ENCODE measurements at places on chromosomes 5 and 9.

GRCh38 chr5:167725264-167725663 lies 566.2 kb upstream of the WWC1 start:
- no peak for DNase-seq
- H3K36me3 ChIP-seq, result no peaks in the 10 kb centered on the region
- H3K27ac ChIP-seq, result no peak overlapping the region
- H3K4me1 ChIP-seq, result no peaks in the 10 kb centered on the region
- no peaks in the 10 kb centered on the region for H3K27me3 ChIP-seq

DNA sequence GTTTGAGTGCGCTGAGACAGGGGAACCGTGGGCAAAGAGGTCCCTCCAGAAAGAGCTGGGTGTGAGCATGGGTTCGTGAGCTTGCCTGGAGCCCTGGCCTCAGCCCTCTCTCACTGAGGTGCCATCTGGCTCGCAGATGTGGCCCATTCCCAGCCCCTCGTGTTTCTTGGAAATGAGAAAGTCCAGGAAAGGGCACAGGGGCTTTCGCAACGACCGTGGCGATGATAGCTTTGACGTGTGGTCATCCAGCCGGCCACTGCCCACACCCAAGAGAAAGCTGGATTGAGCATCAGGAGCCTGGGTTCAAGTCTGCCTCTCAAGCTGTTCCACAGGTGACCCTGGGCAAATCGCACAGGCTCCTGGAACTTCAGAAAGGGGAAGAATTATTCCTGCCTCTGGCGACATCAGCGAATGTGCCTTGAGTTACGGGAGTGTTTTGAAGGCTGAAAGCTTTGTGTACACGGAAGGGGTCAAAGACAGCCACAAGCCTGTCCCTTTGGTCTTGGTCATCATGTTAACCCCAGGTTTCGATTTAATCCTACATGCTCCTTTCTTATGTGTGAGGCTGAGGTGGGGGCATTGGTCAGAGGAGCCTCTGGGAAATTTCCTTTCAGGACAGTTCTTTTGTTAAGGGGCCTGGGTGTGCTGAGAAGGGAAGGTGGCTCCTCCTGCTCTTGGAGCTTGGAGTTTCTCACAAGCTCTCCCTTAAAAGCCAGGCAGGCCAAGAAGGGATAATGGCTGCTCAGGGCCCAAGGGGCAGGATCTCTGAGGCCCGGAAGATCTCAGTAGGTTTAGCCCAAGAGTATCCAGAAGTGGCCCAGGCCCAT lies 41.7 kb upstream of the IL17B start:
- peak overlapping the region; percentile 88 for H3K27ac ChIP-seq
- peaks cover 20% of the 10 kb centered on the region for H3K36me3 ChIP-seq
- peaks cover 30% of the 10 kb centered on the region for H3K4me1 ChIP-seq
- no peaks in the 10 kb centered on the region for H3K27me3 ChIP-seq
- DNase-seq, result peak; percentile 34

GRCh38 chr9:130663258-130663976 lies 977 bp upstream of the PRDM12 start:
- no peaks in the 10 kb centered on the region for H3K36me3 ChIP-seq
- no peak overlapping the region for H3K27ac ChIP-seq
- peaks cover 100% of the 10 kb centered on the region for H3K27me3 ChIP-seq
- H3K4me1 ChIP-seq, result peaks cover 54% of the 10 kb centered on the region
- DNase-seq, result peak; percentile 28

- H3K36me3 ChIP-seq, result no peaks in the 10 kb centered on the region
- H3K4me1 ChIP-seq, result peaks cover 61% of the 10 kb centered on the region
- no peaks in the 10 kb centered on the region for H3K27me3 ChIP-seq
- peak overlapping the region; percentile 90 for H3K27ac ChIP-seq
- peak; percentile 53 for DNase-seq
Measured at GRCh38 chr9:15423231-15423985, 732 bp downstream of the SNAPC3 start.

GRCh38 chr9:136582977-136583735 lies 37.3 kb upstream of the NOTCH1 start:
- H3K4me1 ChIP-seq, result peaks cover 13% of the 10 kb centered on the region
- peaks cover 13% of the 10 kb centered on the region for H3K27me3 ChIP-seq
- H3K36me3 ChIP-seq, result no peaks in the 10 kb centered on the region
- H3K4me3 ChIP-seq, result no peak overlapping the region
- DNase-seq, result no peak
- H3K27ac ChIP-seq, result no peak overlapping the region

- no peaks in the 10 kb centered on the region for H3K36me3 ChIP-seq
- no peak for DNase-seq
- H3K27ac ChIP-seq, result peak overlapping the region; percentile 88
Measured at GRCh38 chr5:103259705-103260355, 1.3 kb downstream of the MACIR start.

DNA sequence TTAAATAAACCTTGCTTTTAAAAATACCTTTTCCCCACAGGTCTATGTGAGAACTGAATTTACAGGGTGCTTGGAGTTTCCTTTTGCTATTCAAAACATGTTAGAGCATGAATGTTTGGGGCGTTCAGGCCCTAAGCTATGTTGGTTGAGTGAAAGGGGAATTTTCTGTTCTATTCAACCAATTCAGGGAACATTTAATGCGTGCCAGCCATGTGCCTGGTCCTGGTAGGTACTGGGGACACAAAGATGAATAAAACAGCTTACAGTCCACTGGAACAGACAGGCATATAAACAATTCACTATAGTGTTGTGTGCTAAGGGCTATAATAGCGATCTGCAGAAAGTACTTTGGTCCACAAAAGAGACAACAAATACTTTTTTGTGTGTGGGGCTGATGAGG lies 108.5 kb downstream of the ZSWIM6 start:
- no peak overlapping the region for H3K27ac ChIP-seq
- no peaks in the 10 kb centered on the region for H3K36me3 ChIP-seq
- no peaks in the 10 kb centered on the region for H3K27me3 ChIP-seq
- no peak overlapping the region for H3K4me3 ChIP-seq

GRCh38 chr5:164680216-164680615 lies 1174.8 kb downstream of the MAT2B start:
- no peaks in the 10 kb centered on the region for H3K4me1 ChIP-seq
- no peak overlapping the region for H3K27ac ChIP-seq
- no peaks in the 10 kb centered on the region for H3K36me3 ChIP-seq
- DNase-seq, result no peak

DNA sequence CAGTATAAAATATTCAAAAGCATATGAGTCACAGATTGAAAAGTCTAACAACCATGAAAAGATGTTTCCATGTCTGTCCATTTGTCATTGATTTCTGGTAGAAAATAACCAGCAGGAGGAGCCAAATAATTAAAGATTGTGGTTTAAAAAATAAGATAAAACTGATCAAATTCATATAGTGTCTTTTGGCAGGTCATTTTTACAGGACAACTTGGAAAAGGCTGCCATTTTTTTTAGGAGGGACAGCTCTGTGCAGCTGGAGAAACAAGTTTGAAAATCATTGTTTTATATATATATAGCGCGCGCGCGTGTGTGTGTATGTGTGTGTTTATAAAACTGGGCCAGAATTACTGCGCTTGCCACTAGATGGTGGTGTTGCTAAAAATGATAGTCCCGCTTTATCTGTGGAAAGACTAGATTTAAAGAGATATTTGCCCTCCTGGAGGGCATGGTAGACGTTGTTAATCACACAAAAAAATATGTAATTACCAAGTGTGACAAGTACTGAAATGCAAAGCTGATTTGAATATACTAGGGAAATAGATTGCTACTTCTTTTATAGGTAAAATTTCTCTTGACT lies 1.3 kb upstream of the TRMO start:
- H3K36me3 ChIP-seq, result no peaks in the 10 kb centered on the region
- H3K27me3 ChIP-seq, result no peaks in the 10 kb centered on the region
- peaks cover 28% of the 10 kb centered on the region for H3K4me1 ChIP-seq
- DNase-seq, result peak; percentile 93
- H3K4me3 ChIP-seq, result peak overlapping the region; percentile 32
- H3K27ac ChIP-seq, result no peak overlapping the region

DNA sequence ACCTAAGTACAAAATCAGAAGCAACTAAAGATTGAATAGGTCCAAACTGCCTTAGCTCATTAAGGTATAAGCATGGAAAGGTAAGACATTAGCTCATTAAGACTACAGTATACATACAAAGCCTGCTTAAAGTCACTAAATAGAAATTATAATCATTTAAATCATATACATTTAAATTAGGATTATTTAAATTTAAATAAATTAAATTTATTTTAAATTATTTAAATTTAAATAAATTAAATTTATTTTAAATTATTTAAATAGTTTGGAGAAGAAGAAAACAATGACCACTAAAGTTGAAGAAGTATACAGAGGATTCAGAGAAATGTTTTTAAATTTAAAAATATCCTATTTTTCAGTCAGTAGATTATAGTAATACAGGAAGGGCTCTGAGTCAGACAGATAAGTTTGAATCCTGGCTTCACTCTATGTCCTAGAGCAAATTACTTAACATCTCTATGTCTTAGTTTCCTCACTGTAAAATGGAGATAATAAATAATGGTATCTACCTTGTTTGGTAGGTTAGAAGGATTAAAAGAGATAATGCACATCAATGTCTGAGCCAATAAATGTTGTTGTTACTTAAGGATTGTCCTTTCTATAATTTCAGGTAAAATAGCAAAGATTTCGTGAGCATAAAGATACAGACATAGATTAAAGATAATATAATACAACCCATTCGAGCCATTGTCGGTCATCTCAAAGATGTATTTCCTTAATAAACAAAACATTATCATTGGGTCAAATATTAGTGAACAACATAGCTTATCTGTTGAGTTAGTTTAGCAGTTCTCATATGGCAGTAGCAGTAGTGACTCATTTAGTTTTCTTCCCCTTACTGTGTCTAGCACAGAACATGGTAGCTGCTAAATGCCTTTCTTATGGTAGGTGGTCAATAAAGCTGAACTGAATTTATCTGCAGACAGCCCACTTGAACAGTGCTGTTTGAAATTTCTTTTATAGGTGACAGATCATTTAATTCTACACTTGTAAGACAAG lies 100.6 kb downstream of the KIAA0825 start:
- H3K4me3 ChIP-seq, result no peak overlapping the region
- H3K4me1 ChIP-seq, result no peaks in the 10 kb centered on the region
- no peak overlapping the region for H3K27ac ChIP-seq
- no peak for DNase-seq
- H3K27me3 ChIP-seq, result no peaks in the 10 kb centered on the region

- no peaks in the 10 kb centered on the region for H3K4me1 ChIP-seq
- peak; percentile 80 for DNase-seq
- H3K36me3 ChIP-seq, result no peaks in the 10 kb centered on the region
- no peaks in the 10 kb centered on the region for H3K27me3 ChIP-seq
Measured at GRCh38 chr9:13278368-13279246, 885 bp downstream of the MPDZ start.

DNA sequence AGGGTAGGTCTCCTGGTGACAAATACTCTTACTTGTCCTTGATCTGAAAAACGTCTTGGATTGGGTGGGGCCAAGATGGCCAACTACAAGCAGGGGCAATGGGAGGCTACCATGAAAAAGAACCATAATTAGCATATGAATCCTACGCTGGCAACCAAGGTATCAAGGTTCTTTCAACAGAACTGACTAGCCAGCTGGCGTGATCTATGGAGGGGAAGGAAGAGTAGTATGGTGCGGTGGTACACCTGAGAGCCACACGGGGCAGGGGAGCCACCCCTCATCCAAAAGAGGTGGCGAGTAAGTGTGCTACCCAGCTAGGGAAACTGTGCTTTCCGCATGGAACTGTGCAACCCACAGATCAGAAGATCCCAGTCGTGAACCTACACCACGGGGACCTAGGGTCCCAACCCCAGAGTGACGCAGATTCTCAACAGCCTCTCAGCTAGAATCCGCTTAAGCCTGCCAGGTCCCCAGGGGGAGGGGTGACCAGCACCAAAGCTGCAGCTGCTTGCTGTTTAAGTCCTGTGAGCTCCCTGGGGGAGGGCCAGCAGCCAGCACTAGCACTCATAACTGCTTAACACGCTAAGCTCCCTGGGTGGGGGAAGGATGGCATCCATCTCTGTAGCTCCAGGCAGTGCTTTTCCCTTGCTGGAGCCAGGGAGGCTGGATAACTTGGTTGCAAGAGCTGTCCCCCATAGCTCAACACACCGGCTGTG lies 334.8 kb downstream of the FBXL17 start:
- H3K27me3 ChIP-seq, result no peaks in the 10 kb centered on the region
- no peaks in the 10 kb centered on the region for H3K36me3 ChIP-seq
- no peaks in the 10 kb centered on the region for H3K4me1 ChIP-seq
- no peak overlapping the region for H3K4me3 ChIP-seq
- no peak for DNase-seq

DNA sequence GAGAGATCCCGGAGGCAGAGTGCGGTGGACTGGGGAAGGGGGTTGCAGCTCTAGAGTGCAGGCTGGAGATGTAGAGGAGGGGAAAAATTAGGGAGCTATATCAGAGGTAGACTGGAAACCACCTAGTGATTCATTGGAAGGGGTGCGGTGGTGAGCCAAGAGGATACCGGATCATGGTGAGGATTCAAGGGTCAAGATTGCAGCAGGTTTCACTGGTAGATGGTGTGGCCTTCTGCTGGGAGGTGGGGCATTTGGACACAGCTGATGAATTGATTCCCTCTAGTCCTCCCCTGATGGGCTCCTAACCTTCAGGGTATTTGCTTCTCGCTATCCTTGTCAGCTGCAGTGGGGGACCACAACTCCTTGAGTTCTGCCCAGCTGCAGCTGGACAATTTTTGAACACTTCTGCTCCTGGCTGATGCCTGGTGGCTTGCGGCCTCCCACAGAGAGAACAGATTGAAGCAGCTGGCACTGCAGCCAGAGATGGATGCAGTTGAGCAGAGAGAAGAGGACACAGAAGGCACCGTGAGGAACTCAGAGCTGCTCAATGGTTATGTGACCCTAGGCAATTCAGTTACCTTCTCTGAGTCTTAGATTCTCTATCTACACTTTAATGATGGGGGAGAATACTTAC lies 134.4 kb upstream of the ABCA1 start:
- no peaks in the 10 kb centered on the region for H3K27me3 ChIP-seq
- no peak for DNase-seq
- H3K4me3 ChIP-seq, result no peak overlapping the region

GRCh38 chr5:24635209-24635608 lies 9.6 kb downstream of the CDH10 start:
- H3K27me3 ChIP-seq, result no peaks in the 10 kb centered on the region
- DNase-seq, result no peak

DNA sequence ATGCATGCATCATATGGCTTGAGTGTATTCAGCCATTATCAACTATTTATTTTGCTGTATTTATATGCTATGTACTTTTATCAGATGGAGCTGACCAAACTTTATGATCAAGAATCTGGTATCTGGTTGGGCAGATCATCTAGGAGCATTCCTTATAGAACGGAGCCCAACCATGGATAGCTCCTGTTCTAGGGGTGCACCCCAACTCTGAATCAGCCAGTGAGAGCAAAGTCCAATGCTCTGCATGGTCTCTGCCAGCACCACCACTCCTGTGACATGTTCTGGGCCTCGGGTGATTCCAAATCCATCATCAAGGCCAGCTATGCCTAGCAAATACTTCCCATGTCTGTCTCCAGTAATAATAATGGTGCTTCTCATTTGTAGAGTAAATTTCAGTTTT lies 517.5 kb downstream of the AGTPBP1 start:
- no peaks in the 10 kb centered on the region for H3K36me3 ChIP-seq
- H3K4me1 ChIP-seq, result no peaks in the 10 kb centered on the region
- DNase-seq, result no peak
- no peak overlapping the region for H3K4me3 ChIP-seq

- no peak overlapping the region for H3K27ac ChIP-seq
- H3K4me1 ChIP-seq, result peaks cover 9% of the 10 kb centered on the region
Measured at GRCh38 chr9:133102190-133103021, 18.6 kb downstream of the RALGDS start.

GRCh38 chr9:134835448-134835847 lies 45.2 kb upstream of the FCN2 start:
- H3K4me1 ChIP-seq, result no peaks in the 10 kb centered on the region
- no peak overlapping the region for H3K27ac ChIP-seq
- peak; percentile 22 for DNase-seq
- peaks cover 96% of the 10 kb centered on the region for H3K36me3 ChIP-seq

- H3K27me3 ChIP-seq, result no peaks in the 10 kb centered on the region
- peaks cover 27% of the 10 kb centered on the region for H3K36me3 ChIP-seq
- H3K4me1 ChIP-seq, result peaks cover 41% of the 10 kb centered on the region
- DNase-seq, result peak; percentile 82
- H3K27ac ChIP-seq, result peak overlapping the region; percentile 20
- peak overlapping the region; percentile 6 for H3K4me3 ChIP-seq
Measured at GRCh38 chr5:177491429-177491945, 5.9 kb downstream of the PDLIM7 start.
